GM23338 (cell line): ENCODE measurements at places on chromosomes 2 and 18. TPM values are rescaled to one million over a fixed set of nuclear protein-coding genes. Genes with fewer than 3 reads are reported as not detected.

KHK gene
- total RNA-seq: 8.8 and 9.7 TPM in 2 replicates

ACKR3 gene
- total RNA-seq: 3.0 and 3.1 TPM in 2 replicates

TEX44 gene
- not detected in 2 replicates for total RNA-seq

WDR33 gene
- total RNA-seq: 48.1 and 54.7 TPM in 2 replicates

- no peaks in the 10 kb centered on the region for H3K27me3 ChIP-seq
- DNase-seq: no peak
- H3K27ac ChIP-seq: no peak overlapping the region
- H3K4me3 ChIP-seq: no peak overlapping the region
Observed at GRCh38 chr2:33617401-33617800, 18.3 kb upstream of the FAM98A start.

DNA sequence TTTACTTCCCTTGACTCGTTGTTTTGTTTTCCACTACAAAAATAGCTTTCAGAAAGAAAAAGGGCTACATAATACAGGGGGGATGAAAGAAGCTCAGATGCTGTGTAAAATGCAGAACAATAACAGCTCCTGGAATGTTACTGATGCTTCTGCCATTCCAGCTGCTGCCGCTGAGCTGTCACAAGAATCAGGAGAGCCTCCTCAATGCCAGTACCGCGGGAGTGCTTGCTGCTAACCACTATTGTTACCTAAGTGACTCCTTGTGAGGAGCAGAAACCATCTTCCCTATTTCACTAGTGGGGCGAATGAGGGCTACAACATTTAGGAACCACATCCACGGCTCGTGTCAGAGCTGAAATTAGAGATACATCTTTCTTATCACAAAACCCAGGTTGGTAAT, 384.8 kb downstream of the GALR1 start:
- no peak overlapping the region for H3K27ac ChIP-seq
- DNase-seq: no peak
- no peaks in the 10 kb centered on the region for H3K36me3 ChIP-seq
- no peak overlapping the region for H3K4me3 ChIP-seq
- H3K27me3 ChIP-seq: no peaks in the 10 kb centered on the region
- no peaks in the 10 kb centered on the region for H3K4me1 ChIP-seq

- H3K36me3 ChIP-seq: no peaks in the 10 kb centered on the region
- H3K4me1 ChIP-seq: no peaks in the 10 kb centered on the region
- no peaks in the 10 kb centered on the region for H3K27me3 ChIP-seq
- no peak overlapping the region for H3K27ac ChIP-seq
- DNase-seq: no peak
Observed at GRCh38 chr2:140085674-140086073, 1305.5 kb upstream of the NXPH2 start.

- no peak overlapping the region for H3K27ac ChIP-seq
- DNase-seq: no peak
- H3K4me1 ChIP-seq: no peaks in the 10 kb centered on the region; the same call in 1 of the 2 replicates
- no peaks in the 10 kb centered on the region for H3K36me3 ChIP-seq
- no peak overlapping the region for H3K4me3 ChIP-seq
Observed at GRCh38 chr2:184030989-184031388, 567.3 kb upstream of the ZNF804A start.

- peaks cover 30% of the 10 kb centered on the region for H3K4me1 ChIP-seq
- no peak overlapping the region for H3K4me3 ChIP-seq
- peak; percentile 71 for DNase-seq
- no peaks in the 10 kb centered on the region for H3K36me3 ChIP-seq
- no peaks in the 10 kb centered on the region for H3K27me3 ChIP-seq
Observed at GRCh38 chr18:40897884-40898283, 1057.2 kb upstream of the PIK3C3 start.

DNA sequence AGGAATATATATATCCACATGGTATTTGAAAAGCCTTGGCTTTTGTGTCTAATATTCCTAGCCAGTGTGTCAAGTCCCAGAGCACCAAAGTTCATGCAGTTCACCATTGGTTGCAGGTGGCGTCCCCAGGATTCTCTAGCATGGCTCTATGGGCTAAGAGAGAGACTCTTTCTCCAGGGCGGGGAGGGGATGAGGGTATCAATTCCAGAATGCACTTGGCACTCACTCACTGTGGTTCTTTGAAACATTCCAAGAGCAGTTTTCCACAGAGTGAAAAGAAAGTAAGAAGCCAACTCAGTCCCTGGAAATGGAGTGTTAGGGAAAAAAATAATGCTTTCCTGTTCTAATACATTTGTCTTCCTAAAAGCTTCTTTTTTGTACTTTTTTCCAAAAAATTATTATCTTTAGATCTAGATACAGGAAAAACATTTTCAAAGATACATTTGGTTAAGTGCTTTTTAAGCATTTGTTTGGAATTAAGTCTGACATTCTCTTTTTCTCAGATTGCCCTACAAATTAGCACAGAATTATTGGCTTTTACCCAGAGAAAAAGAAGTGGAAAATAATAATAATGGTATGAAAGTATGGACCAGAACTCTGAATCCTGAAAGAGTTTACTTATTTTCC, 239.9 kb downstream of the PAX3 start:
- 0 out of 2 replicates have a peak, but pooled peaks cover 6% of the 10 kb centered on the region for H3K4me1 ChIP-seq
- peaks cover 59% of the 10 kb centered on the region for H3K27me3 ChIP-seq
- H3K4me3 ChIP-seq: no peak overlapping the region
- DNase-seq: no peak

DNA sequence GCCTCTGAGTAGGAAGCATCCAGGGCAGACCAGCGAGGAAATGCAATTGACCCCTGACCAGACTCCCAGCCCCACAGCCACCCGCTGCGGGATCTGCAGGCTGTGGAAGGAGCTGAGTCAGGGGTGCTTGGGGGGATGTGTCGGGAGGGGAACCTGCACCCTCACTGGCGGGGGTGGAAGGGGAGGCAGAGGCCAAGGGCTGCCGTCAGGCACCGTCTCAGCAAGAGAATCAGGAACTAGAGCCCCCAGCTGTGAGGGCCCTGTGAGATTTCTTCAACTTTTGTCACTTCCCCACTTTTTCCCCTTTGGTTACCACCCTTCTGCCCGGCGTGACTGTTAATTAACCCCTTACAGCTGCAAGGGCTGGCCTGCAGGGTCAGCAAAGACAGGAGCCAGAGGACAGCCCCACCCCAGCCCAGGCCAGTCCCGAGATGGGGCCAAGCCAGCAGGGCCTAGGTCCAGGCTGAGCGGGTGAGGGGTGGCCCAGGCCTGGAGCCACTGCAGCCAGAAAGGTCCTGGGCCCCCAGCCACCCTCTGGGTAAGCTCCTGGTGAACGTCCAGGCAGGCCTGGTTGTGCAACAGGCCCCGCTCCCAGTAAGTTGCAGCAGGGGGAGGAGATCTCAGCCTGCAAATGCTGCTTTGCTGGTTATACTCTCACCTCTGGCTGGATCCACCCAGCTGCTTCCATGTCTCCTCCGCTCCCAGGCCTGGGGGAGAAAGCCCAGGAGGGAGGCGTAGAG, 147.0 kb upstream of the ID2 start:
- H3K4me1 ChIP-seq: no peaks in the 10 kb centered on the region
- DNase-seq: no peak
- H3K27ac ChIP-seq: no peak overlapping the region
- H3K27me3 ChIP-seq: no peaks in the 10 kb centered on the region
